ENCODE measurements at places on chromosomes 13 and 19.

GRCh38 chr13:76331943-76332712 is 554.1 kb downstream of the KCTD12 start:
- no peak for DNase-seq

DNA sequence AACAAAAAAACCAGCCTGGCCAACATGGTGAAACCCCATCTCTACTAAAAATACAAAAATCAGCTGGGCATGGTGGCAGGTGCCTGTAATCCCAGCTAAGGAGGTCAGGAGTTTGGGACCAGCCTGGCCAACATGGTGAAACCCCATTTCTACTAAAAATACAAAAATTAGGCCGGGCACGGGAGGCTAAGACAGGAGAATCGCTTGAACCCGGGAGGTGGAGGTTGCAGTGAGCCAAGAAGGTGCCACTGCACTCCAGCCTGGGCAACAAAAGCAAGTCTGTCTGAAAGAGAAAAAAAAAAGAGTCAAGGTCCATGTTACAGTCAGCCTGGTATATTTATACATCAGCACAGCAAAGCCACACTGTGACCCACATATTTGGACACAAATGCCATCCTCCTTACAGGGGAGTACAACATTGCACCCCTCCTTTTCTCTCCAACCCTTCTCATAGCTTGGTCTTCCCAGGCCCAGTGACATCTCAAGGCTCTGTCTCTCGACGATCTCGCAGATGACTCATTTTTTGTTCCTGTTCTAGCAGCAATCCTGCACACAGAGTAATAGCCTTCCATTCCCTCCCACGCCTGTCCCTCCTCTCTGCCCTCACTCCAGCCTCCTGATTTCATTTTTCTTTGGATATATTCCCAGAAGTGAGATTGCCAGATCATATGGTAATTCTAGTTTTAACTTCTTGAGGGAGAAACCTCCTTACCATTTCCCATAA is 21.0 kb upstream of the DPP9 start:
- DNase-seq = no peak

DNA sequence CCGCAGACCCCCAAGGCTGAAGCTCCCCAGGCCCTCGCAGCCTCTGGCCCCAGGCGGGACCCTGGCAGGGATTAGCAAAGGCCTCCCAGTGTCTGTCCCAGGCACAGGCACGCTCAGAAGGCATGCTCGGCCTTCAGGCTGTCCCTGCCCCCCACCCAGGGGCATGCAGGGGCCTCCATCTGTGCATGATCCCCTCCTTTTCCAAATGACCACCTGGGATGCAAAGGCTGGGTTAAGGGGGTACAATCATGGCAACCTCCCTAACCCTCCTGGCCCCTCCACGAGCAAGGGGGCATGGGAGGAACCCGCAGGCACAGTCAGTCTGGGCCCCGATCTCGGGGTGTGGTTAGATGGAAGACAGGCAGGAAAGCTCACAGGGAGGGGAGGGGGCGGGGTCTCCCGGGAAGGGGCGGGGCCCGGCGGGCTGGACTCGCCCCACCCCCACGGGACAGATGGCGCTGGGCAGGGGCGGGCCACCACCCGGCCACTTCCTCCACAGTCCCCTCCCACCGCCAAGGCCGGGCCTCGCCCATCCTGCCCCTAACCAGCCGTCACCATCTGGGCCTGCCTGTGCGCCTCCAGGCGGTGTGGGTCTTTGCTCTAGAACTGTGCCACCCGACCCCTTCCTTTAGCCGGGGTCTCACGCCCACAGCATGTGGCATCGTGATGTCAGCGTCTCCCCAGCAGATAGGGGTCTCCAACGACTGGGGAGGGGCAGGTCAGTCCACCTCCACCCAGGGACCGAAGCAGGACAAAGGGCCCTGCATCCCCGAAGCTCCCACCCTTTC is 7.0 kb upstream of the REXO1 start:
- peak; percentile 96 for DNase-seq

GRCh38 chr19:46746281-46747057 is at the start of gene STRN4:
Gene STRN4, minus strand, starts transcription at chr19:46746450. Its CDS starts 20 bp downstream, at chr19:46746430.
- DNase-seq = peak; percentile 96

DNA sequence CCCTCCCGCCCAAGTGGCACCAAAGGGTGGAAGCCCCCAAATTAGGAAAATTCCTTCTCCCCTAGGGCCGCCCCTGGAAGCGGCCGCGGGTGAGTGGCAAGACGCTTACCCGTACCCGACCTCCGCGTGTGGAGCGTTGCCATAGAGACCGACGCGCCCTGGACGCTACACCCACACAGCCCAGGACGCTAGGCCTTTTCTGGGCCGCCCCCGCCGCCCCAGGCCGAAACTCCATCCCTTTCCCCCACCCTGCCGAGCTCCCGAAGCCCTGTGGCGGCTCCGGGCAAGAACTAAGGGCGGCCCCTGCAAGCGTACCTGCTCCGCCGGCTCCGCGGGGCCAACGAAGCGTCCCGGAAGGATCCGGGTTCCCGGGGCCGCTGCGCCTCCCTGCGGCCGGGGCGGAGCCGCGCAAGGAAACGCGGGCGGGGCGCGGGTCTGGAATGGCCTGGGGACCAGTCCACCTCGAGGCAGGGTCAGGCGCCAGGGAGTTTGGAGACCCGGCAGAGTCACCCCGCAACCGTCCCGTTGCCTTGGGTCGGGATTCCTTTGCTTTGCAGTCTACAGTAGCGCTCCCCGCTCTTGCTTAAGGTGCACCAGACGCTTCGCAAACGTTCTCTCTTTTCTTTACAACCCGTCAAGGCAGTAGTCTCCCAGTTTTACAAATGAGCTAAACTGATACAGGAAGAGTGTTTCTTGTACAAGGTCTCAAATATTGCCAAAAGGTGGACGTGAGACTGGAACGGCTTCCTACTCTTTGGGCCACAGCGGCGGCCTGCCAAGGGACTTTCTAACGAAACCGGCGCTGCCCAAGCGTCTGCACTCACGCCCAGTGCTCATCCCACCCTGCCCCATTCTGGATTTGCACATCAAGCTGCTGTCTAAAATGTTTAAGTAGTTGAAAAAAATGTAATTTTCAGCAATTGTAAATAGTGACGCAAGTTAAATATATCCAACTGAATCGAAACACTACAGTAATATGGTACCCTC is at the start of gene NEK5:
NEK5 (minus strand) TSS at position 360 of the 987 bp plus-strand sequence. CDS start 1,591 bp downstream, outside the sequence.
- DNase-seq = peak; percentile 81

DNA sequence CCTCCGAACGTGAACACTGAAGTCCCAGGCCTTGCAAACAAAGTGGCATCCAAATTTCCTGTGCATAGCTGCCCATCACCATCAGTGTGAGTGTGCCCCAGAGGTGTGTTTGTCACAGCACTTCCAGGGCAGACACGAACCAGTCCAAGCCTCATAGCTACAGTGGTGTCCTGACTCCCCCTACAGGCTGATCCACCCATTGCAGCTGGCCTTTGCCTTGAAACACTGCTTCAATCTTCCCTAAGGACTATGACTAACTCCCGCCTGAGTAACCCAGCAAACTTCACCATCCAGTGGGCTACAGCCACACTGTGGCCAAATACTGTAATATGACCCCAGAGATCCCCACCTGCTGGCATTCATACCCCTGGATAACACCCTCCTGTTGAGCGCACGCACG is 3.9 kb downstream of the ZNF266 start:
- DNase-seq = no peak

GRCh38 chr13:112248406-112248760 is 127.8 kb upstream of the SPACA7 start:
- DNase-seq = no peak

DNA sequence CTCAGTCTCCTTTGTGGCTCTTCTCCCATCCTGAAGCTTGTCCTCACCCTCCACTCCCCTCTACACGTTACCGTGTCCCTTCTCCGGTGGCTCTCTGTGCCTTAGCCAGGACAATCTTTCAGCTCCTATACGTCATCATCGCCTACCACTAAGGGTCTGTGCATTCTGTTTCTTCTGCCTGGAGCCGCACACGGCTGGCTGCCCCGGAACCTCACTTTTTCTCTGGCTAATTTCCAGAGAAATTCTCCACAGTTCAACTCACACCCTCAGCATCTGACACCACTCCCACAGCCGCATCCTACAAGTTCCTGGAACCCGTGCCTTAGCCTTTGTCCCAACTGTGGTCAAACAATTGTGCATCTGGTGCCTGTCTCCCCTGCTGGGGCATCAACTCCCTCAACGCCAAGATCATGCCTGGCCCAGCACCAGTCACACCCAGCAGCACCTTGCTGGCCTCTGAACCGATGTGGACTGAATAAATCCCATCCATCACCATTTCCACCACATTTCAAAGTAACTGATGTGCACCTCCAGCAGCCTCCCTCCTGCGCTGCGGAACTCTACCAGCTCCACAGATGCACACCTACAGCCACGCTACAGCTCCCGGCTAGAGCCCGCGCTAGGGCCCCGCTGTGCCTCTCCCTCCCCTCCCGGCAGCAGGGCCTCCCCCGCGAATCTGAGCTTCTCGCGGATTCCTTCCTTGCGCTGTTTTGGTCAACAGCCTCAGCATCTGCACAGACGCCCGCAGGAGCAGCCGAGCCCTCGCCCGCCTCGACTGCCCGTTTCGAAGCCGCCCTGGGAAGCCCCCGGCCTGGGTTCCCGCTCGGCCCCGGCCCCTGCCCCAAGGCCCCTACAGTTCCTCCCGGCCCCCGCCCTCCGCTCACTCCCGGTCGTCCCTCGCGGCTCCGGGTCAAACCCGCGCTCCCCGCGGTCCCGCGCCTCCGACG is 689 bp downstream of the DCUN1D2 start:
- peak; percentile 70 for DNase-seq

- peak; percentile 74 for DNase-seq
Measured at GRCh38 chr19:13033819-13034611, 38.7 kb downstream of the NFIX start.

- no peak for DNase-seq
Measured at GRCh38 chr13:72886272-72887067, 104.5 kb downstream of the PIBF1 start.

- DNase-seq = no peak
Measured at GRCh38 chr13:36154567-36155291, 23.5 kb upstream of the DCLK1 start.

GRCh38 chr13:61277586-61278276 is 137.9 kb downstream of the PCDH20 start:
- no peak for DNase-seq

GRCh38 chr13:106110241-106110855 is 425.1 kb downstream of the EFNB2 start:
- DNase-seq = no peak

DNA sequence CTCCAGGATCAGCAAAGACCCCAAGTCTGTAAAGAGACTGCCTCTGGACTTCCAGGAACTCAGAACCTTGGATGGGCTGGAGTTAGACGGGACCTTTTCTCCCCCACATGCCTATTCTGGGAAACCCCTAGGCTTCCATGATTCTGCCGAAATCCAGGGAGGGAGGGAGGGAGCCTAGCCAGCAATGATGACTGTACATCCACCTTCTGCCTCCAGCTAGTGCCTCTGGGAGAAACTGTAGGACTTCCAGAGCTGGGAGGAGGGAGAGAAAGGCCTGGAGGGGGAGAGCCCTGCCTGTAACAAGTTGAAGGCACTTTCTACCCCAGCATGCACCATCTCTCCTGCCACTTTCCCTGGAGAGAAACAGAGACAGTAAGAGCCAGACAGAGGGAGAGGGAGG is 6.0 kb upstream of the HAS1 start:
- no peak for DNase-seq

DNA sequence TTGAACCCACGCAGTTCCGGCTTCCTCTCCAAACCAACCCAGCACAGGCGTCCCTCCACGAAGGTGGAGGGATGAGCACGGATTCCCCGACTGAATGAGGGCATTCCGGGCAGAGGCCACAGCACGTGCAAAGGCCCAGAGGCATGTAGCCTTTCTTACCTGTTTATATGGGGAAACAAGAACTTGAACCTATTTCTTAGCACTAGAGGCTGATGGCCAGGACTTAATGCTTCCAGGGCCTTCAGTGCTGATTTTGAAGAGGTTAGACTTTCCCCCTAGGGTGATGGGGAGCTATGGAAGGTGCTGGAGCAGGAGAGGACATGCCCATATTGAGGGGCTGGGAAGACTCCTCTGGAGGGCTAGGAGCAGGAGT is 2.0 kb downstream of the MAST3 start:
- DNase-seq = no peak

GRCh38 chr19:42066075-42066754 is 3.8 kb downstream of the GRIK5 start:
- no peak for DNase-seq

GRCh38 chr13:103036268-103036667 is 29.9 kb downstream of the SLC10A2 start:
- DNase-seq = no peak

- DNase-seq = no peak
Measured at GRCh38 chr19:15779756-15780476, 7.5 kb upstream of the OR10H5 start.

DNA sequence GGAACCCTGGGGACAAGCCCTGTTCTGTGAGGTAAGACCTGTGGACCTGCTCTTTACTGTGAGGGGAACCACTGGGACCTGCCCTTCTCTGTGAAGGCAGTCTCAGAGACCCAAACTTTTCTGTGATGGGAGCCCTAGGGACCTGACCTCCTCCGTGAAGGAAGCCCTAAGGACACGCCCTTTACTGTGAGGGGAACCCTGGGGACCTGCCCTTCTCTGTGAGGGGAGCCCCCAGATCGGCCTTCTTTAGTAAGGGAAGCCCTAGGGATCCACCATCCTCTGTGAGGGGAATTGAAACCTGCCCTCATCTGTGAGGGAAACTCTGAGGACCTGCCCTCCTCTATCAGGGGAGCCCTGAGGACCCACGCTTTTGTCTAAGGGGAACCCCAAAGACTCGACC is 343.5 kb downstream of the UQCRFS1 start:
- DNase-seq = peak; percentile 20

DNA sequence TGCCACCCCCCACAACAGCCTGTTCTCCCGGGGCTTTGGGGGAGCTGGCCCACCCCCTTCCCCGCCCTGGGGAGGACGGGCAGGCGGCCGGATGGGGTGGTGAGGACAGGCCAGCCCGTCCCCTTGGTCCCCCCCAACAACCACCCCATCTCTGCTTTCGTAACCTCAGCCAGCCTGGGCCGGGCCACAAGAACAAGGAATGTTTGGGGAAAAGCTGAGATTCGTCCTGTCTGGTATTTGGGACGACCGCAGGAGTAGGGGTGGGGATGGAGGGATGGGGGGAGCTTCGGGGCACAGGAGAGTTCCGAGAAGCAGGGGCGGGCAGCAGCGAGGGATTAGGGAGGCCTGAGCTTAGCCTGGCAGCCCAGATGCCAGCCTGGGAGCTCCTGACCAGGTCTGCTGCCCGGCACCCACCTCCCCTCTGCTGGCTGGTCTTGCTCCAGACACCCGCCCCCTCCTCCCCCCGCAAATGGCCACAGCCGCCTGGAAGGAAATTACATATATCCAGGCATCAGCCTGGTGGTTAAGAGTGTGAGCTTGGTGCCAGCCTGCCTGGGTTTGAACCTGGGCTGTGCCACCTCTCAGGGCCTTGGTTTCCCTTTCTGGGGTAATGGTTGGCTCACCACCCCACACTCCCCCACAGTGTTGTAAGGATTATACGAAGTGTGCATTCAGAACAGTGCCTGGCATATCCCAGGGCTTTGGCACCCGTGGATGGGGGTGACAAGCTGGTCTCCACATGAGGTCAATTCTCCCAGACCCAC is at the start of gene PODNL1:
PODNL1 (minus strand) TSS at position 117 of the 764 bp plus-strand sequence. CDS start 236 bp downstream, outside the sequence.
- no peak for DNase-seq
